H7 (cell line): ENCODE measurements at places on chromosomes 2 and 18. TPM values are rescaled to one million over a fixed set of nuclear protein-coding genes. Genes with fewer than 3 reads are reported as not detected.

DNA sequence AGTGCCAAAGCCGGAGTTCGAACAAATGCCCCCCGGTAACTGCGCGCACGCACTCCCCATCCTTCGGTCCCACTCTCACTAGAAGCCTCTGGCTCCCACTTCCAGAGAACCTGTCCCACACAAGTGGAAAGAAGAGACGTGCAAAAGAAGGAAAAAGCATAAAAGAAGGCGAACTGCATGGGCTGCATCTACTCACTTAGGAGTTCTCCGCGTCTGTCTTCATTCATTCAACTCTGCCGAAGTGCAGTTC, 312 bp downstream of the NR4A2 start:
- DNase-seq: no peak

- no peak for DNase-seq
These were observed 673 bp downstream of the CENPO start for GRCh38 chr2:24793761-24794435.

DNA sequence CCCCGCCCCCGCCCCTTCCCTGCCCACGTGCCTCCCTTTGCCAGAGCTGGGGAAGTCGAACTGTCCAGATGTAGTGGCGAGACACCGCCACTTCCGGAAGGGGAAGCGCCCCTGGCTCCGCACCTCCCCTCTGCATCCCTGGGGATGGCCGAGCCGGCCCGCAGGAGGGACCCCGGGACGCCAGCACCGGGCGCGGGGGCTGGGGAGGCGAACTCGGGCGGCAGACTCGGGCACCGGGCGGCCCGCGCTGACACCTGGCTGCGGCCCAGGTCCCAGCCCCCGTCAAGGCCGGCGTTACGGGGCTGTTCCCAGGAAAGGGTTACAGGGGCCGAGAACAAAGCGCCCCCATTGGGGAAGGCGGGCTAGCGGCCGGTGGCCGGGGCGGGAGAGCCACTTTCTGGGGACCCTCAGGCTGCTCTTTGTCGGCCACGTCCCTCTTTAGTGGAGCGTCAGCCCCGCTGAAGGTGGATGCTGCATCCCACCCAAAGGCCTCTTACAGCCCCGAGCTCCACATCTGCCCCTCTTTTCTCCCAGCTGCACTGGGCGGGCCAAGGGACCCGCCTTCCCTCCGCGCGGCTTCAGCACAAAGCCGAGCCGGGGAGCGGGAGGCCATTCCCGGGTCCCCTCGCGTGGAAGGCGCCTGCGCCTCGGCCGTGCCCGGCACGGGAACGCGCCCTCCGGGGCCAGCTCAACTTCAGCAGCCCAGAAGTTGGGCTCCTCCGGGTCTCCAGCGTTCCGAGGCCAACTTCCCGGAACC, 1.3 kb downstream of the SDC1 start:
- DNase-seq: peak; percentile 86

The NOSTRIN gene
- total RNA-seq: not detected in 2 replicates

The CFAP65 gene
- 0.11 TPM in 1 of 2 replicates, not detected in the other for total RNA-seq

The LYPD1 gene
- total RNA-seq: 5.7 and 7.3 TPM in 2 replicates

The L3MBTL4 gene
- total RNA-seq: 0.48 and 0.59 TPM in 2 replicates

DNA sequence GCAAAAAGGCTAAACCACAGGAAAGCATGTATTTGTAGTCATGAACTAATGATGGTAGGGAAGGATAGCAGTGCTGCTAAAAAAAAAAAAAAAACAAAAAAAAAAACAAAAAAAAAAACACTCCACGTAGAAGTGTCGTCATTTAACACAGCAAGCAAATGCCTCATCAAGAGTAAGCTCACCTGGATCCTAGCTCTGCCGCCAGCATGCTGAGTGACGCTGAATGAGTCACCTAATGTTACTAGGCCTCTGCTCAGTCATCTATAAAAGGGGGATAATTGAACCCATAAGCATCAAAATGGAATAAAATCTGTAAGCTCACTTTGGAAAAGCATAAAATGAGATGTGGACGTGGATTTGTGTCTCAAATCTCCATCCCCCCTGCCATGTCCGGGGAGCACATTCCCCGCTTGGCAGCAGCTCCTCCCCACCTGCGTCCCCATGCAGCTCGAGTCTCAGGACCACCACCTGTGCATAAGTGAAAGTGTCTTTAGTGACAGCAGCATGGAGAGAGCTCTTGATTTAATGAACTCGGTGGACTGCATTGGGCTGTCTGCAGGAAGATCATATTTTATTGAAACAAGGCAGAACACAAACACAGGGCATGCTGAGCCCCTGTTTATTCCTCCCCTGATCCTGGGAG, 427.5 kb downstream of the LRATD1 start:
- no peak for DNase-seq
